ENCODE measurements at places on chromosomes 16 and 17.

GRCh38 chr17:81924557-81925532 lies 2.7 kb downstream of the MAFG start:
- no peak for DNase-seq

- DNase-seq: no peak
Observed at GRCh38 chr16:971981-972315, 1.2 kb upstream of the LMF1 start.

DNA sequence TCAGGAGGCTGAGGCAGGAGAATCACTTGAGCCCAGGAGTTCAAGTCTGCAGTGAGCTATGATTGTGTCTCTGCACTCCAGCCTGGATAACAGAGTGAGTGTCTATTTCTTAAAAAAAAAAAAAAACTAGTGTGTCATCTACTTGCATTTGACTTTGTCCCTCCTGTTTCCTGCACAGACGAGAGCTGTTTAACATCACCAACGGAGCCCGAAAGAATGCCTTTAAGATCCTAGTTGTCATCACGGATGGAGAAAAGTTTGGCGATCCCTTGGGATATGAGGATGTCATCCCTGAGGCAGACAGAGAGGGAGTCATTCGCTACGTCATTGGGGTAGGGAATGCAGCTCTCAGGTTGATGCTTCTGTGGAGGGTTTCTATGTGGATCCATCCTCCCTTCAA lies 13.4 kb downstream of the ITGAM start:
- no peak for DNase-seq

GRCh38 chr17:80872001-80872500 lies 119.6 kb upstream of the CHMP6 start:
- no peak for DNase-seq

DNA sequence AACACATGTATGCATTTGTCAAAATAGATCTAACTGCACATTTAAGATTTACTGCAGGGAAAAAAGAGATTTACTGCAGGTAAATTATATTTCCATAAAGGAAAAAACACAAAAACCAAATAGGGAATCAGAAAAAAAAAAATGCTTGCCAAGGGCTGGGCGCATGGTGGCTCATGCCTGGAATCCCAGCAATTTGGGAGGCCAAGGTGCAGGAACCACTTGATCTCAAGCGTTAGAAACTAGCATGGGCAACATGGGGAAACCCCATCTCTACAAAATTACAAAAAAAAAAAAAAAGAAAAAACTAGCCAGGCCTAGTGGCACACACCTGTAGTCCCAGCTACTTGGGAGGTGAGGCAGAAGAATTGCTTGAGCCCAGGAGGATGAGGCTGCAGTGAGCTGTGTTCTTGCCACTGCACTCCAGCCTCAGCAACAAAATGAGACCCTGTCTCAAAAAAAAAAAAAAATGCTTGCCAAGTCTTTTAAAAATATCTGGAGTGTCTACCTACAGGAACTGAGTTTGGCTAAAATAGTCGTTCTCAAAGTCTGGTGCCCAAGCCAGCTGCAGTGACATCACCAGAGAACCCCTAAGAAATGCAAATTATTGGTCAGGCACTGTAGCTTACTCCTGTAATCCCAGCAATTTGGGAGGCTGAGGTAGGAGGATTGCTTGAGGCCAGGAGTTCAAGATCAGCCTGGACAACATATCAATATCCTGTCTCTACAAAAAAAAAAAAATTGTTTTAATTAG lies 17.5 kb downstream of the TRIM25 start:
- no peak for DNase-seq

Measured in activated CD8-positive, alpha-beta memory T cell treated with anti-CD3 and anti-CD28 coated beads for 48 hours (primary cell).